ENCODE measurements at places on chromosomes 5 and 9.

GRCh38 chr5:96816991-96817390 lies 9.2 kb upstream of the ERAP1 start:
- DNase-seq, result no peak

GRCh38 chr9:98121058-98121457 lies 2.0 kb upstream of the TRIM14 start:
- no peak for DNase-seq

DNA sequence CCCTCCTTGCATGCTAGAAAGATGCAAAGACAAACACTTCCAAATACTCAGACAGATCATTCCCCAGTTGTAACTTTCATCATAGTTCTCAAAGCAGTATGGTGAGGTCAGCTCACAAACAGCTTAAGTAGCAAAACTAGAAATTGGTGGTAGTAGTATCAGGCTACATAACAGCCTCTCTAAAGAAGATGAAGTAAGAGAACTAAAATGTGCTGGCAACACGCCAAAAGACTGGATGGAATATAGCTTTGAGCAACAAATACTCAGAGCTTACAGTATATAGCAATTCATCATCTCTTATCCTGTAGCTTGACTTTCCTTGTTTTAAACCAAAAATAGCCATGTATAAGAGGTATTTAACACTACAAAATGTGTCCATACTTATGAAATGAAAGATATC lies 7.5 kb downstream of the PFDN1 start:
- DNase-seq, result no peak

DNA sequence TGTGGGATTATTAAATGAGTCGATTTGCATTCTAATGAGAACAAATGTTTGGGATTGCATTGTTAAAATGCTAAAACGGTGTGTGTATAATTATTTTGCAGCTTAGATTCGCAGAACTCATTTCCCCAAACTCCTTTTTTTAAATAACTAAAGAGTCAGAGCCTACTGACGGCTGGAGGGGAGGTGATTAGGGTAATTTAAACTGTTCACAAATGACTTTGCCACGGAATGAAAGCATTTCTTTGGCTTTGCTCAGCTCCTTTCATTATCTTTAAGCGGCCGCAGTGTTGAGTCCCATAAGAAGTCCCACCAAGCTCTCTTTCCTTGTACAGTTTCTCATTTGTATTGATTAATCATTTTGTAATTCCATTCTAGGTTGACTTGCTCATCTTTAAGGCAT lies 1632.8 kb downstream of the MAT2B start:
- no peak for DNase-seq

DNA sequence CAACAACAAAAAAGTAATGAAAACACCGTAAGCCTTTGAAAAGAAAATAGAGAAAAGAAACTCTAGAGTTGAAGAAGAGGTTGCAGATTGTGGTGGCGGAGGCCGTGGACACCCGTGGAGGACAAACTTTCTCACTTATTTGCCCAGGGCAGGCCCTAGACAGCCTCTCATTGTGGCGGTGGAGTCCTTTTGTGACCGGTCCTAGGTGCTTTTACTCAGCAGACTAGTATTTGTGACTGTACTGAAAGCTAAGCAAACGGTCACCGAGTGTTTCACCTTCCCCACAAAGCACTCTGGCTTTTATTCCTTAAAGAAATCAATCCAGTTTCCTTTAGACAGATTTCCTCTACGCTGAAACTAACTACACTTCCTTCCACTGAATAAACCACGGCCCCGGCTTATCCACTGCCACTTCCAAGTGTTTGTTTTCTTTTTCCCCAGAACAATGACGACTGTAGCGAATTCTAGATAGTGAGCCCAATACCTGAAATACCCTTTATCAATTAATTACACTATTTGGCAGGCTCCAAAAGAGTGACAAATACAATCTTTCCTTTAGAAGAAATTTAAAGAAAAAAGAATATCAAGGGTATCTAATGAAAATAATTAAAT lies 210.2 kb upstream of the TARS1 start:
- no peak for DNase-seq

DNA sequence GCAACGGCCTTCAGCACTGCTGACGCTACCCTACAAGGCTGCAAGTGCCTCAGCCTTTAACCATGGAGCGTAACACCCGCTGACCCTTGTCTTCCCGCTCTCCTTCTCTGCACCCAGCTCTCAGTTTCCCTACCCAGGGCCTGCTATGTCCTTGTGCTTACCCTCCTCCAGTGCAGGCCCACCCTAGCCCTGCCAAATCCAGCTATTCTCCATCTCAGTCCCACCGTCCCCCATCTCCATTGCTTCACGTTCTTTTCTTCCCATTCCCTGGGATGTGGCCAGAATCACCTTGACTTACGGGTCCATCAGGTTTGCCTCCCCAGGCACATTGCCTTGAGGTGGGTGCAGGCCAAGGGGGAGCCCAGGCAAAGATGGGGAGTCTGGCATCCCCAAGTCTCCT lies 91.2 kb downstream of the PAX5 start:
- no peak for DNase-seq

Measured in stimulated activated CD4-positive, alpha-beta T cell treated with anti-CD3 and anti-CD28 coated beads, Interleukin-1b, Interleukin-23, amount 100 ng/mL, for 1 hour (primary cell).